Stimulated activated CD8-positive, alpha-beta memory T cell treated with anti-CD3 and anti-CD28 coated beads, Interleukin-15, amount 100 ng/mL, for 48 hours (primary cell): ENCODE measurements at places on chromosomes 4 and X.
A peak's percentile ranks its signal among the peaks of the same experiment; 100 is the strongest.

GRCh38 chrX:18861511-18861910 is 122.4 kb downstream of the PHKA2 start:
- no peak for DNase-seq

GRCh38 chrX:27591938-27592337 is 1.8 kb downstream of the DCAF8L2 start:
- no peak for DNase-seq

DNA sequence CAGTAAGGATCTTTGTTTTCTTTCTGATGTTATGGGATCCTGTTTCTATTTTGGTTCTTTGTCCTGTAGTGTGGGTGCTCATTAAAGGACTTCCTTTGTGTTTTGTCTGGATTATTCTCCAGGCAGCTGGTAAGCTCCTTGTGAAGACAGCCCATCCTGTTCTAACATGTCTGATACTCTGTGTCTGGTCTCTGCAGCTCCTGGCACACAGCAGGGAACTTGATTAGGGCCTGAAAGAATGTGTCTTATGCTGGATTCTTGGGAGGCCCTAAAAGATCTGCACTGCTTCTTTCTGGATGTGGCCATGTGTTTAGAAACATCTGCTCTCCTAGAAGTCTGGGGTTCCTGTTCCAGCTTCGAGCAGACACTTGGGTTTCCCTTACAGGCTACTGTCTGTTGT is 38.1 kb upstream of the ATXN3L start:
- DNase-seq: no peak

DNA sequence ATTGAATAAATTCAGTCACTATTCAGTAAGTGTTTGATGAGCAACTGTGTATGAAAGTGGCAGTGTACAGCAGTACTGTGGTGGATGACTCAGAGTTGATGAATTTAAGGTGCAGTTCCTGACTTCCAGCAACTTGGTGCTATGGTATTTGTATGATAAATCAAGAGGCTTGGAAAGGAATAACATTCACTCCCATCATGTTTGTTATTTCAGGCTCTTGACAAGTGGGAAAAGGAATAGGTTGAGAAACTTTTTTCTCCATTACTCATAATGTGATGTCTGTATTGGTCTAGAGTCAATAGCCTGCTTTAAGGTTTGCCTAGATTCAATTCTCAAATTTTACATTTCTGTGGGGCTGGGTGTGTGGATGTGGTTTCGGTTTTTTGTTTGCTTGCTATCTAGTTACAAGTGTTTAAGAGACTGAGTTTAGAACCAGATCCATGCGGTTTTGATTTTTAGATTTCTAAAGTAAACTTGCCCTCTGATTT is 35.1 kb upstream of the CYP2U1 start:
- DNase-seq: no peak

- no peak for DNase-seq
These were observed 40.5 kb upstream of the HSD17B10 start for GRCh38 chrX:53474707-53475106.

GRCh38 chr4:7668271-7668670 is 233.5 kb upstream of the PSAPL1 start:
- no peak for DNase-seq

DNA sequence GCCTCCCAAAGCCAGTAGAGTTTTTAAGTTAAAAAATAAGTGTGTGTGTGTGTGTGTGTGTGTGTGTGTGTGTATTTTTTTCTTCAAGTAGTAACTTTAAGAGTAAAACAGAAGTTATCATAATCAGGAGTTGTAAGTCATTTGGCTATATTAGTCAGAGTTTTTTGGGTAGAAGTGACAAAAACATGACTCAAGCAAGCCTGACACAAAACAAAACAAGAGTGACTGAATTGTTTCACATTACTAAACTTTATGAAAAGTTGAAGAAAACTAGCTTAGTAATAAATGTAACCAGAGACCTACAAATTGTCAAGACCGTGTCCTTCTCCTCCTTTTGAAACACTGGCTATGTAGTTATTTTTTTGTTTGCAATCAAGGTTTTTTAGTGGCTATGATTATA is 738.0 kb upstream of the PITX2 start:
- DNase-seq: no peak

- DNase-seq: peak; percentile 5
These were observed 23.5 kb downstream of the NDP start for GRCh38 chrX:43949669-43950068.

- DNase-seq: no peak
These were observed 164.6 kb downstream of the PRKX start for GRCh38 chrX:3548765-3549391.

DNA sequence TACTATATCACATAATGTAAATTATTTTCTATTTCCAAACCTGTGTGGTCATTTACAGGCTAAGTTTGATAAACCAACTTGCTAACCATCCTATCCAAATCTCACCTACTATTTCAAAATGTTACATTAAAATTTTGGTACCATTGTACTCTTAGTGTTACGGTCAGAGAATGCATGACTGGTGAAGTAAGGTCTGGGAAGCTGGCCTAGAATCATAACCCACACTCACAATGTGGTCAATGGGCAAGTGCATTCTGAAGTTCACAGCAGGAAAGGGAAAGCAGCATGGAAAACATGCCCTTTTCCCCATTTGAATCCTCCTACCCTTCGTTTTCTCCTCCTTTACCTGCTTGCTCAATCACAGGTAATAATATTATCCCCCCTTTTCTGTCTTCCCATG is 54.4 kb downstream of the PPP3CA start:
- DNase-seq: no peak

DNA sequence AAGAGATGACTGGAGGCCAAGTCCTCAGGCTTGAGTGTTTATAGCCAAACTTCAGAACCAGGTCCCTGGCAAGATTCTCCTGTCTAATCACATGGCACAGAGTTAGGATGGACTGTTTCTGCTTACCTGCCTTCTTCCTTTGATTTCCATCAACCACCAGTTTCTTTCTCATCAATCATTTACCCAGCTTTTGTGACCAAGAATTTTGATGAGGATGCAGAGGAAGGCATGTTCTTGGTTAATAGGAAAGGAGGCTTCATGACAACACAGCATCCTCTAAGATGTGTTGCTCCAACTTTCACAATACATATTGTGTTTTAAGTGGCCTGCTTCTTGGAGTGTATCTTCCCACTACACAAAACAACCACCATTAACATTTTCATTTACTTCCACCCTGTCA is 65.3 kb downstream of the NFKB1 start:
- no peak for DNase-seq

- no peak for DNase-seq
These were observed 55.1 kb upstream of the PGAM4 start for GRCh38 chrX:78024349-78025059.

DNA sequence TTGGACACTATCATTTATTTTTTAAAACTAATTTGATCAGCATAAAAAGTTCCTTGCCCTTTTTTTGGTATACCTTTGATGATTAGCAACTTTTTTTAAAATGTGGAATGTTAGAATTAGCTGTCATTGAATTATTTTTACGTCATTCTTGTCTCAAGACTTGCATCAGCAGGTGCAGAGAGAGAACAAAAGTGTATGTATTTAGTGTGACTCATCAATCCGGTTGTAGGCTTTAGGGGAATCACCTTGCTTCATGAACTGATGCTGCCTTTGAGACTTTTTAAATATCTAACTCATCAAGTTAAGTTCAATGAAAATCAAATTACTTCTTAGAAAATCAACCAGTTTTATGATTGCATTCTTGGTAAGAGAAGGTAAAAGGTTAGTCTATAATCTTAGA is 125.1 kb downstream of the ARX start:
- no peak for DNase-seq

- DNase-seq: no peak
These were observed 687 bp upstream of the GRIA2 start for GRCh38 chr4:157219711-157220370.

DNA sequence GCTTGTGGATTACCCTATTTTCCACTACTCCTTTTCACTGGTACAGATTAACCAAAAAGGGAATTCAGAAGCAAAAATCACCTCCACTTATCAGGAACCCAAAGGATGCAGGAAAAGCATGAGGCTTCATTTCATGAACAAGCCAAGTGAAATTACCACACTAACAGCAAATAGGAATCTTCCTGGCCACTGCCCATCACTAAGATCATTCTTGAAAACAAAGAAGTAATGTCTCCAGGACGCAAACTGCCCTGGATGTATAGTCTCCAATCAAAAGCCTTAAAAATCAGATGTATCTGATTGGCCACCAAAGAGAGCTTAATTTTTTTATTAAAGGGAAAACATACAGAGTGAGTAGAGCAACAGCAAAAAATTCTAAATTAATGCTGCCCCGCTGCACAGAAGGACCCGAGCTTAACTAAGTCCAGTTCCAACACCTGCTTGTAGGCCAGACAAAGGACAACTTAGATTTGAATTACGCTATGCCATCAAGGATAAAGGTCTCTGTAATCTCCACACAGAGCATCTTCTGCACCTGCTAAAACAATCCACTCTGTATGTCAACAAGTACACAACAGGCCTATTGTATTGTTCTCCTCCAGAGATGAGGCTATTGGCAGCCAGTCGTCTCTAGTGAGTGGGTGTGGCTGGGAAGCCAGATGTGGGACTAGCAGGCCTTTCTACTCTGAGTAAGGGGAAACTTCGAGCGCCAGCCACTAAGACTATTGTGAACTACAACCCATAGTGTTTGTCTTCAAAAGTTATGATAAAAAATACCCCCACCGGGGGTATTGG is 12.4 kb downstream of the ZDHHC9 start:
- DNase-seq: no peak

GRCh38 chr4:140857111-140857510 is 100.9 kb upstream of the TBC1D9 start:
- DNase-seq: no peak

- DNase-seq: no peak
These were observed 127.3 kb downstream of the CBR4 start for GRCh38 chr4:168882650-168883233.
